GM23248 (cell line): ENCODE measurements at places on chromosomes 13 and 19.

DNA sequence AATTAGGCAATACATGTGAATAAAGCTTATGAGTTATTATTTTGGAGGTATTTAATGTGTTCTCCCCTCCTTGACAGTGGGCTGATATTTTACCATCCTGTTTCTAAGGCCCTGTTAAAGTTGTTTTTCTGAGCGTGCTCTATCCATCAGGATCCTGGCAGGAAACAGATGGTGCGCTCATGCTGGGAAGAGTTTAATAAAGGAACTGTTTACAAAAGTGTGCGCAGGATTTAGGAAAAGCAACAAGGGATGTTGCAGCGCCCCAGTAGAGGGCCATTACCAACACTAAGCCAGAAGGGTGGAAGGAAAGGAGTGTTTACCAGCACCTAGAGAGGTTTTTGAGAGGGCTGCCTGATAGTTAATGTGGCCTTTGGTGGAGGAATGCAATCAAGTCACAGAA lies 374.5 kb downstream of the KCNRG start:
- no peak for DNase-seq

DNA sequence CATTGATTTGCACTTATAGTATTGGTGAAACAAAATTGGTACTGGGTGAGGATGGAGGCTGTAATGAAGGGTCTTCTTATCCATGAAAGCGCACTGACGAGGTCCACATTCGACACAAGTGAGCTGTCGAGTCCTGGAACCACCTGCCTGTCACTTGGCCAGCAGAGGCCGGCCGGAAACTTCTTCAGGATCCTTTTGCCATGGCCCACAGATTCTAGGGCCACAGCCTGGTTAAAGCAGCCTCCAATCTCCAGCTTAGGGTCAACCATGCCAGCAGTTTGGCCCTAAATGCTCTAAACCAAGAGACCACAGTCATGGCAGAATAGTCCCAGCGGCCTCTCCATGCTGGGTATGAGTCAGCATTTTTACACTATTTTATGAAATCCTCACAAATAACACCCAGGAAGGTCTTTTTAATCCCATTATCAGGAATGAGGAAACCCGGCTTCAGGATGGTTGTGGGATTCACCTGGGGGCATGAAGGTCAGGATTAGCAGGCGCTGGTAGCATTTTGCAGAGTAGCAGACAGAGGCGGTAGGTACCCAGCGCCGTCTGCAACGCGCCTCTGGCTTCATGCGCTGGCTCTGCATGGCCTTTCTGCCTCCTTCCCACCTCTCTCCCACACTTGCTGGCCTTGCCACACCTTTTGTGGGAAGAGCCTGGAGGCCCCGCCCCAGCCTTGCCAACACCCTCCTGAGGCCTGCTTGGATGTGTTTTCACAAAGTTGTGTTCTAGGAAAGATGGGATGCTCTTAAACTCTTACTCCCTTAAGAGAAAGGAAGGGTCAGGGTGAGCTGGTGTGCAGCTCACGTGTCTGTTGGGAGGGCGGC lies 15.2 kb downstream of the GAS6 start:
- DNase-seq = no peak

DNA sequence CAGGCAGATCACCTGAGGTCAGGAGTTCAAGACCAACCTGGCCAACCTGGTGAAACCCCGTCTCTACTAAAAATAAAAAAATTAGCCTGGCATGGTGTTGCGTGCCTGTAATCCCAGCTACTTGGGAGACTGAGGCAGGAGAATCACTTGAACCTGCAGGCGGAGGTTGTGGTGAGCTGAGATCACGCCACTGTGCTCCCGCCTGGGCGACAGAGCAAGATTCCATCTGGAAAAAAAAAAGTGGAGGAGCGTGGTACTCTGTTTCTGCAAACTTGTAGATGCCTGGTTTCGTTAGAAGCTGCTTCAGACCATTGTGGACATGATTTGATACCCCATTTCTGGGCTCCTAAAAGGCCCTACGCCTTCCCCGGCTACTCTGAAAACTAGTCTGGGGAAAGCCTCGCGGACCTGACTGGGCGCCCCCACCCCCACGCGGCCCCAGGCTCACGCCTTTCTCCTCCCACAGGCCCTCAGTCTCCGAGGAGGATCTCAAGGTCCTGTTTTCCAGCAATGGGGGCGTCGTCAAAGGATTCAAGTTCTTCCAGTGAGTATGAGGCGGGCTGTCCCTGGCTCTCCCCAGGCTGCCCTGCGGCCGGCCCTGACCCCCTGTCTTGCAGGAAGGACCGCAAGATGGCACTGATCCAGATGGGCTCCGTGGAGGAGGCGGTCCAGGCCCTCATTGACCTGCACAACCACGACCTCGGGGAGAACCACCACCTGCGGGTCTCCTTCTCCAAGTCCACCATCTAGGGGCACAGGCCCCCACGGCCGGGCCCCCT lies 11.5 kb downstream of the PLPPR3 start:
- DNase-seq = no peak

DNA sequence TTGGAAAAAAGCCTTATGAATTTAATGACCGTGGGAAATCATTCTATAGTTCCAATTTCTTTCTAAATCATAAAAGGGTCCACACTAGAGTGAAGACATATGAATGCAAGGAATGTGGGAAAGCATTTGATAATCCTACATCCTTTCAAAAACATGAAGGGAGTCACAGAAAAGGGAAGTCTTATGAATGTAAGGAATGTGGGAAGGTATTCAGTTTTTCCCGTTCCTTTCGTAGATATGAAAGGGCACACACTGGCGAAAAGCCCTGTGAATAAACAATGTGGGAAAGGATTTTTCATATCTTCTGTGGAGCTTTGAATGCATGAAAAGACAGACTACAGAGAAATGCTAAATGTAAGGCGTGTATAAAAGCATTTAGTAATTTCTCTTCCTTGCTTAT lies 27.0 kb downstream of the ZNF20 start:
- no peak for DNase-seq

DNA sequence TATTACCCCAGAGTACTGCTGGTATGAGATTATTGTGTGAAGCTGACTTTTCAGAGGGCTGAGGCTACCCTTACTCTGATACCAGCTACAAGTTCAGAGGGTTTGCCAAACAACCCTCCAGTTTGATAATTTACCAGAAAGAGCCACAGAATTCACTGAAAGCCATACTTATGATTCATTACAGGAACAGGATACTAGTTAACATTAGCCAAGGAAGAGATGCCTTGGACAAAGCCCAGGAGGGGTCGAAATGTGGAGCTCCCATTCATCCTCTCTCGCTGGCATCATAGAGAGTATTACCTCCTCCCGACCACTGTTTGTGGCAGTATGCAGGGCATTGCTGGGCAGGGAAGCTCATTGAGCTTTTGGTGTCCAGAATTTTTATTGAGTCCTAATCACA lies 364.3 kb downstream of the KCNRG start:
- DNase-seq = peak; percentile 7

DNA sequence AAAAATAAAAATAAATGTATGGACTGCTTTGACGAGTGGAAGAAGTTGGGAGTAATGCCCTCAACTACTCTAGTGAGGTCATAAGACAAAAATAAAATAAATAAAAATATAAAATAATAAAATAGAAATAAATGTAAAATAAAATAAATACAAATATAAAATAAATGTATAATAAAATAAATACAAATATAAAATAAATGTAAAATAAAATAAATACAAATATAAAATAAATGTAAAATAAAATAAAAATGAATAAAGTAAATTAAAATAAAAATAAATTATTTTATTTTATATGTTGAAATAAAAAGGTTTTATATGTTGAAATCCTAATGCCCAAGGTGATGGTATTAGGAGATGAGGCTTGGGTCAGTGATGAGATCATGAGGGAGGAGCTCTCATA lies 20.1 kb upstream of the IGSF23 start:
- DNase-seq = no peak
